SW480 (cell line): ENCODE measurements at places on chromosomes 12 and 14.
A peak's percentile ranks its signal among the peaks of the same experiment; 100 is the strongest.

- no peak for DNase-seq
These were observed 2.5 kb downstream of the CMAS start for GRCh38 chr12:22048351-22049041.

- peak; percentile 71 for DNase-seq
These were observed 30.3 kb upstream of the IFNG start for GRCh38 chr12:68189821-68190242.

- no peak for DNase-seq
These were observed 93.6 kb downstream of the TTC7B start for GRCh38 chr14:90722590-90722989.

DNA sequence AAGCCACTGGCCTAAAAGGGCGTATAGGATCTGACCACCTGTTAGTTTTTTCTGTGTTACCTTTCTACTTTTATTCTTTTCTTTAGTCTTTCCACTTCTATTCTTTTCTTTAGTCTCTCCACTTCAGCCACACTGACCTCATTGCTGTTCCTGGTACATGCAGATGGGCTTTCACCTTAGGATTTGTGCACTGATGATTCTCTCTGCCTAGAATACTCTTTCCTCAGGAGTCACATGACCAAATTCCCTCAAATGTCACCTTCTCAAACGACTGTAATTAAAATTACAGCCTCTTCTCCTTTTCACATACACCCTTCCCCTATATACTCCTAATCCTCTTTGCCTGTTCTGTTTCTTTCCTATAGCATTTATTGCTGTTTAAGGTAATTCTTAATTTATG, 36.0 kb downstream of the GPHN start:
- no peak for DNase-seq

DNA sequence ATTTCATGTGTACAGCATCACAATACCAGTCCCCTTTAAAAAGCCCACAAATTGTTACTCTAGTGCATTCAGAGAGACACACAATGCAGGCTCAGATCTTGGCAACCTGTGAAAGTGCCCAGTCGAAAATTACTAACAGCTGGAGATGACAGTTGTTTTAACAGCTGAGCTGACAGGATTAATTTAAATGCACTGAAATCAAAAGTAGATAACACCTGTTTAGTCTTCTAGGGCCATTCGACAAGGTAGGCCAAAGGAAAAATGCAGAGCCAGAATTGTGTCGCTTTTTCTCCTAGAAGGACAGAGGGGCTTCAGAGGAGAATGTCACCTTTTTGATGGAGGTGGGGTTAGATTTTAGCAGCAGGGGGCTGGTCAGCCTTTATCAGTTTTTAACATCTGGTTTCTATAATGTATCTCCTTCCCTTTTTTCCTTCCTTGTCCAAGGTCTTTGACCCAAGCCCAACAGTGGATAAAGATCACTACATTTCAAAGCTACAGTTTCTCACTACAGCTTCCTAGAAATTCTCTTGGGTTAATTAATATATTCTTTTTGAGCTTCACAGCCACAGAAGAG, 139.1 kb downstream of the SOX5 start:
- DNase-seq = no peak

DNA sequence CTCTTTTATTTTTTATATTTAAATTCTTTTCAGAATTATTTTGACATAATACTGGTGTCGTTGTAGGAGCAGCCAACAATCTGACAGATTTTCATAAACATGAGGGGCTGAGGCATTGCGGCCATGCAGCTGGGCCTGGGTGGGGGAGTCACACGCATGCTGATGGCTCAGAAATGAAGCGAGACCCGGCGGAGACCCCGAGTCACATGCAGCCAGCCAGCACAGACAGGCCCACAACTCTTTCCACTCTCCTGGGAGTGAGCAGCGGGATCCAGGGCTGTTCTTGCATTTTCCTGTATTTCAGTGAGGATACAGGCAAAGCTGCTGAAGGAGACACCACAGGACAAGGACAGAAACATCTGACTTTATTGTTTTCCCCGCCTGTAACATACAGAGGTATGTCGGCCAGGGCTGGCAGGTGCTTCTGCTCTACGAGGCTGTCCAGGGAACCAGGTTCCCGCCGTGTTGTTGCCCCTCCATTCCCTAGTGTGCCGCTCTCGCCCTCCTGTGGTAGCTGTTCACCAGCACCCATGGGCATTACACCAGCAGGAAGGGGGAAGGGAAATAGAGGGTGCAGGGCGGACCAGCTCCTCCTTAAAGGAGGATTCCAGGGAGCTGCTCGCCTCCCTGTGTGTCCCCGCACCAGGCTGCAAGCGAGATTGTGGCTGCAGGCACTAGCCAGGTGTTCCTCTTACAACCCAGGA, 30.5 kb downstream of the FZD10 start:
- DNase-seq = peak; percentile 64

GRCh38 chr12:64270411-64270810, 48.3 kb upstream of the KICS2 start:
- DNase-seq = no peak

- no peak for DNase-seq
These were observed 32.7 kb upstream of the GLIPR1 start for GRCh38 chr12:75447691-75448393.

DNA sequence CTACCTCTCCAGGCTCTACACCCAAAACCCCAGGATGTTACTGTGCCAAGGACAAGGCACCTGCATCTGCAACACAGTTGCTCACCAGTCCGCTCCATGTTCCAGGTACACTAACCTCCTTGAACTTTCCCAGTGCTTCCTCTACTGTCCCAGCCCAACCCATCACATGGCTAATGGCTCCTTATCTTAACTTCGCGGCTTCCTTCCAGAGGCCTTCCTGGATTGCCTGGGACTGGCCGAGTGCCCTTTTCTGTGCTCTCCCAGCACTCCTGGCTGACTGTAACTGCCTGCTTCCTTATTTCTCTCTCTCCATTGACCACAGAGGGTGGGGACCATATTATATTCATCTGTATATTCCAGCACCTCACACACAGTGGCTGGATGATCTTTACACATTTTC, 20.9 kb downstream of the POMT2 start:
- no peak for DNase-seq

GRCh38 chr12:12891881-12892355, 556 bp downstream of the GPRC5A start:
- DNase-seq = peak; percentile 56

- DNase-seq = no peak
These were observed 93.5 kb downstream of the GALNT8 start for GRCh38 chr12:4813741-4814140.

DNA sequence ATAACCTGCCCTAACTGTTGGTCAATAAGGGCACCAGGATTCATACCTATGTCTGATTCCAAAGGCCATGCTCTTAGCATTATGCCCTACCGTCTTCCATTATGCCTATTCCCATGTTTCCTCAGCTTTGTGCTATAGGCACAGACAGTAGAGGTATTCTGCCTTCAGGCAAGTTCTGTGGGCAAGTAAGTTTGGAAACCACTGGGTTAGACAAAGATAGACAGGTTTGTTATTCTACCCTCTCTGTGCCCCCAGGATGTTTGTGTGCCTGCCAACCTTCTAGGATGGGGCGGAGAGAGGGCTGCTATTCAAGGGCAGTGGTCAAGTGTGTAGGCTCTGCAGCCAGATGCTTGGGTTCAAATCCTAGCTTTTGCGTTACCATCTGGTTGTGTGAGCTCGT, 4.6 kb downstream of the RAPGEF3 start:
- no peak for DNase-seq

GRCh38 chr12:32641287-32641901, 37.7 kb upstream of the DNM1L start:
- no peak for DNase-seq

- no peak for DNase-seq
These were observed 29.9 kb downstream of the RXYLT1 start for GRCh38 chr12:63809566-63809965.

DNA sequence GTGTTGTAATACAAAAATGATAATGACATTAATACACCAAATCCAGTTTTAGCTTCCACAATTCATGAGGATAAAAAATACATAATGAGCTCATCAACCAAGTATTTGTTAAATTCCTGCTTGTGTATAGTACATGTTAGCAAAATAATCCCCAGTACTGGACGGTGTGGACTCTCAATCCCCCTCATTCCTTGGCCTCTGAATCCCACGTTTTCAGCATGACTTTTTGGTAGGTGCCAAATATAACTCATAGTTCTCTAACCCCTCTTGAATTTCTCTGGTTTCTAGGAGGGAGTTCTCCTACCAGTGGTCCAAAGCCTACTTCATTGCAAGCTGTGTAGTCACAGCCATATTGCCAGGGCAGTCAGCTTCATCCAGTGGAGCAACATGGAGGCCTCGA, 41.4 kb upstream of the EPS8 start:
- DNase-seq = no peak

DNA sequence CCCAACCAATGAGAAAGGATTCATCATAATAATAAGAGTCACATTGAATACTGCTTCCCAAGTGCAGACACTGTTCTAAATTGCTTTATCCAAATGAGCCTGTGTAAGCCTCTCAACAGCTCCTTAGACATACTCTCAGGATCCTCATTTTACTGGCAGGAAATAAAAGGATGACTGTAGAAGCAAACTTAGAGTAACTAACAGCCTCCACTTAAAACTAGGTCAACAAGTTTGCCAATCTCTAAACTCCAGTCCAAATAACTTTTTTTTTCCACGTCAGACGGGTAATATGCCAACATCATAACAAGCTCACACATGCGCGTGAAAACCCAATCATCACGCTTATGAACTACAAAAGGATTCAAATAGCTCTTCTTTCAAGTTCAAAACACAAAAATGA, 15.3 kb upstream of the DPF3 start:
- DNase-seq = no peak

DNA sequence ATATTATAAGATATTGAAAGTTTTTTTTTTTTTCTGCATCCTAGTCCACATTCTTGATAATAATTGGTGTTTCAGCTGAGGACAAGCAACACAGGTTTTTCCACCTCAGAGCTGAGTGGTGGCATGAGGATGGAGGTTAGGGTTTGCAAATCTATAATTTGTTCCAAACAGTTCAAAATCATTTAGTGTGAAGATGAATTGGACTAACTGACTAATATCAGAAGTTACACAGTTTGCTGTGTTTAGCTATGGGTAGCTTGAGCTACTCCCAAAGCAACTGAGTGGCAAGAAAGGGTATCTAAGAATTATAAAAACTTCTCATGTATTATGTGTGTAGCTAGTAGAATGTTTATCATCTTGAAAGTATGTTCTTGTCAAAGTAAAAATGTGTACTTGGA, 17.1 kb downstream of the EID3 start:
- DNase-seq = no peak

DNA sequence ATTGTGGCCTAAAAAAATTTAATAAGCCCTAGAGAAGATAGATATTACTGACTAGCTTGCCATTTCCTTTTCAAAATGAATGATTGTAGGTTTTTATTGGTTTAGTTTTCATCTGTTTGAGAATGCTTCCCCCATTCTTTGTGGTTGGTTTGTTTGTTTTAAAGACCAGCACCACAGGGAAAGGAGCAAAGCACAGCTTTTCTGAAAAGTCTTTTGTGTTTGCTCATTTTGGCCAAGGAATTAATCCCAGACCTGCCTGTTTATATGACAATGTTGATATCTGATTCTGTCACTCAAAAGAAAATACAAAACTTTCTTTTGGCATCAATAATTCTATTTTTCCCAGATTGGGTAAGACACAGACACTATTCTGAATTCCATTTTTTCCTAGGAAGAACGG, 312.5 kb upstream of the FLRT2 start:
- no peak for DNase-seq

- DNase-seq = no peak
These were observed 35.2 kb upstream of the TXNRD1 start for GRCh38 chr12:104180374-104180773.

DNA sequence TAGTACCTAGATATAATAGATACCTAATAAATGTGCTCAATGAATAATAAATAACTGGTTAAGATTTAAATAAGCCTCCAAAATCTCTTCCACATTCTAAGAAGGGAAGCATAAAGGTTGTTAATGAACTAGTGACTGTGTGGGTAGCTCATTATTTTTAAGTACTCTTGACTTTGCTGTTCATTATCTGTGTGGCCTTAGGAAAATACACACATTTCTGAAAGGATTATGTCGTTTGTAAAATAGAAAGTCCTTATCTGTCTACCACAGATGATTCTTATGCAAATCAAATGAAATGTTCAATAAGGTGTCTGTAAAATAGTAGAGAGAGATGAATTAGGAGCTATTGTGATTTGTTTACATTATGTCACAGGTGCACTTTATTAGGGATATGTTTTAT, 119.5 kb downstream of the LRRK2 start:
- no peak for DNase-seq

- peak; percentile 62 for DNase-seq
These were observed 990 bp downstream of the FERMT2 start for GRCh38 chr14:52949711-52950409.

DNA sequence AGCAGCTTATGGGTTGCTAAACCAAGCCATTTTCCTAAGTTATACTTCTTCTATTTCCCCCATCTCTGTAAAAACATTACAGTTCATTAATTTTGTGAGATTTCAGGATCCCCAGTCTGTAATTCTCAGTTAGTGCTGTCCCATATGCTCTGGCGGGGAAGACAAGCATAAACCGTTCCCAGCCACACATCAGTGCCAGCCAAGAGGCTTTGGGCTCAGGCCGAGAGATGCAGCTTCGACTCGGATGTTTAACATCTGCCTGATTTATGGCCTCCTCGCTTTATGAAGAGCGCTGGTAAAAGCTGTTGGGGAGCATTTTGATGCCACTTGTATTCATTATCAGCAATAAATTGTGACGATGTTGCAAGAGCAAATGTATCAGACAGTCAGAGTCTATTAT, 349.1 kb upstream of the CCDC196 start:
- DNase-seq = no peak

- DNase-seq = no peak
These were observed 489.6 kb upstream of the GARIN6 start for GRCh38 chr12:99157946-99158345.

- DNase-seq = peak; percentile 55
These were observed 8.5 kb upstream of the CFL2 start for GRCh38 chr14:34722723-34723545.

- no peak for DNase-seq
These were observed 86.2 kb downstream of the IGF1 start for GRCh38 chr12:102394200-102394599.

DNA sequence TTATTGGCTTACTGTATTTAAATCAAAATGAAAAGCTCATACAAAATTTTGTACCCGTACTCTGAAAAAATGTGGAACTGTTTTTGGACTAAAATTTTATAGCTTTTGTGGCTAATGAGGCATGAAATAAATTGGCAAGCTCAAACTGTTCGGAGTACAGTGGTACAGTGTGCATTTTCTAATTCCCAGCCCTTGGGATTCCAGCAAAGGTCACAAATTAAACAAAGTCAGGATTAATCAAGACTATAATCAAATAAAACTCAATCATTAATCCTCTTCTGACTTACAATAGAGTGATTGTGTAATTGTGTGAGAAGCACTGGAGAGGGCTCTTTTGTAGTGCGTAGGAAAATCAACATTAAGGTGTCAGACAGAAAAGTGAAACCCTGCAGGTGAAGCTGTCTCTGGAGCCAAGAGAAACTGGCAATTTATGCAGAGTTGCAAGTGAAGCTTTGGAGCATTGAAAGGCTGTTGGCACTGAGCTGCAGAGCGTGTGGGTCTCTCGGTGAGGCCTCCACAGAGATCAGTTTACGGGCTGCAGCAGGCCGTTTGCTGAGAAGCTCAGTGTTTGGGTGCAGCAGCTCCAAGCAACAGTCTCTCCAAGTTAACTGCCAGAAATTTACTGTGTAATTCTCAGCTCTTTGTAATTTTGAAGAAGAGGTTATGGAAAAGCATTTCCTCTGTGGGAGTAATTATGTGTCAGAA, 275.9 kb downstream of the FBXL14 start:
- no peak for DNase-seq

- DNase-seq = peak; percentile 33
These were observed 71.3 kb downstream of the DERA start for GRCh38 chr12:15982471-15982870.

- DNase-seq = no peak
These were observed 42.7 kb downstream of the GPHB5 start for GRCh38 chr14:63276016-63276415.
